ENCODE measurements at places on chromosomes 16 and 17.

GRCh38 chr16:90001761-90002503 lies 17.3 kb downstream of the DBNDD1 start:
- peaks cover 25% of the 10 kb centered on the region for H3K36me3 ChIP-seq
- H3K27me3 ChIP-seq = no peaks in the 10 kb centered on the region
- H3K4me3 ChIP-seq = no peak overlapping the region

GRCh38 chr16:17367036-17367435 lies 103.7 kb downstream of the XYLT1 start:
- DNase-seq = peak; percentile 97
- H3K4me1 ChIP-seq = peaks cover 98% of the 10 kb centered on the region
- no peaks in the 10 kb centered on the region for H3K36me3 ChIP-seq

- no peaks in the 10 kb centered on the region for H3K27me3 ChIP-seq
- H3K4me3 ChIP-seq = no peak overlapping the region
- H3K4me1 ChIP-seq = peaks cover 5% of the 10 kb centered on the region
- H3K27ac ChIP-seq = no peak overlapping the region
- no peaks in the 10 kb centered on the region for H3K36me3 ChIP-seq
Measured at GRCh38 chr16:48912360-48912759, 302.4 kb upstream of the N4BP1 start.

DNA sequence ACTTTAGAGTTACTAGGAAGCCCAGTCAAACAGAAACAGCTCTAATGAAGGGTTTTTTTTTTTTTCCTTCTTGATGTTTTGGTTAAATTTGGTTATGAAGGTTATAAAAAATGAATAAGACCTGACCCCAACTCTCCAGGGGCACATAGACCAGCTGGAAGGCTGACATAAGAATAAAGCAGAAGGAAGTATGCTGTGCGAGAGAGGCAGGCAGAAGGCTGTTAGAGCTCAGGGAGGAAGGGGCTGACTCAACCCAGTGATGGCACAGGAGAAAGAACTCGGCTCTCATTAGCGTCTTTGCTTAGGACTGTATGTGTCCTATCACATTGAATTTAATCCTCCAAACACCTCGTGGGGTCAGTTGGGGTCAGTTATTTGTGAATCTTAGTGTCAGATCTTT lies 474.6 kb downstream of the PMP22 start:
- H3K4me1 ChIP-seq = no peaks in the 10 kb centered on the region
- no peak for DNase-seq
- H3K36me3 ChIP-seq = no peaks in the 10 kb centered on the region
- H3K27me3 ChIP-seq = no peaks in the 10 kb centered on the region
- no peak overlapping the region for H3K27ac ChIP-seq
- no peak overlapping the region for H3K4me3 ChIP-seq

- DNase-seq = no peak
- no peaks in the 10 kb centered on the region for H3K27me3 ChIP-seq
- H3K4me1 ChIP-seq = peaks cover 44% of the 10 kb centered on the region
Measured at GRCh38 chr17:21278450-21279197, 5.9 kb upstream of the MAP2K3 start.

DNA sequence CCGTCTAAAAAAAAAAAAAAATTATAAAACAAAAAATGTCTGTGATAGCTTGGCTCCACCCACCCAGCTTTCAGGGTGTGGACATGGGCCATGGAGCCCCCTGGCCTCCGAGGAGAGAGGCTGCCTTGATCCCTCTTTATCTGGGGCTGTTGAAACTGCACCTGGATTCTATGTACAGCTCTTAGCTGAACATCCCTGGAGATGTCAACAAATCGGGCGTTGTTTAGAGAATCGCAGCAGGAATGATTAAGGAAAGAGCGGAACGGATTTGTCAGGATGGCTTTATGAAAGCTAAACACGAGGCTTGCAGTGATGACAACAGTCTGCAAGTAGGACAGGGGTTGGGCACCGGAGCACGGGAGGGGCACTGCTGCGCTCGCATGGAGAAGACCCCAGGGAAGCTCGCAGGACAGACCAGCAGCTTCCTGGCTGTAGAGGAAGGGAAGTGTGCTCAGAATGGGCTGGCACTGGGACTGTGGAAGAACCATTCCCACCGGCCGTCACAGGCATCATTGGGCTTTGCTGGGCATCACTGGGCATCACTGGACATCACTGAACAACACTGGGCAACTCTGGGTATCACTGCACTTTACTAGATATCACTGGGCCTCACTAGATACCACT lies 195.8 kb upstream of the FOXF1 start:
- H3K4me1 ChIP-seq = no peaks in the 10 kb centered on the region
- H3K4me3 ChIP-seq = no peak overlapping the region
- H3K27ac ChIP-seq = no peak overlapping the region
- DNase-seq = no peak
- H3K27me3 ChIP-seq = no peaks in the 10 kb centered on the region

DNA sequence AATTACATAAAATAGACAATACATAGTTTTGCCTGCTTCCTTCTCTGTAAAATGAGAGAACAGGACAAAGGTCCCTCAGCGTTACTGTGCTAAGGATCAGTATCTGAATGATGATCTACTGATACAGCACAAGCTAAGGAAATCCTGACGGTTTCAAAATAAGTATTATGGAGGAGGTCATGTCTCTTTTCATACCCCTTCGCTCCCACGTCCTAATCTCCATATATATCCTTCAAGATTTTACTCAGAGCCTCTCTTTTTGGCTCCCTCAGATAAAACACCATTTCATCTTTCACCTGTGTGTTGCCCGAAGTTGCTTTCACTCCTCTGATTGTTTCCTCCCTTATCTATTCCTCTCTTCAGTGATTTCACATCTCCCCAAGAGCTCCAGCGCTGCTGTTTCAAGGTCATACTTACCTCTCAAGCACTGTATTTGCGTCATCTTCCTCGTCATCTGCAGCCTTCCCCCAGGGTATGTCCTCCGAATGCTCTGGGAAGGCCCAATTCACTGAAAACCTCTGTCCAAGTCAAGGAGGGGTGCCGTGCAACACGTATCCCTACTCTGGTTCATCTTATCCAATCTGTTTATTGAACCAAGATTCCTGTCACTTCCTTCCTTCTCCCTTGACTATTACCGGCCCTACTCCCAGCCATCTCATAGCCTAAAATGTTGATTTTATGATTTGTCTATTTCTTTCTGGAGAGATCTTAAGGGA lies 1.2 kb upstream of the BLTP2 start:
- peak overlapping the region; percentile 7 for H3K27ac ChIP-seq
- DNase-seq = no peak
- H3K4me1 ChIP-seq = peaks cover 15% of the 10 kb centered on the region
- no peak overlapping the region for H3K4me3 ChIP-seq
- no peaks in the 10 kb centered on the region for H3K27me3 ChIP-seq

- peaks cover 28% of the 10 kb centered on the region for H3K36me3 ChIP-seq
- H3K27me3 ChIP-seq = no peaks in the 10 kb centered on the region
- peak; percentile 58 for DNase-seq
- H3K27ac ChIP-seq = peak overlapping the region; percentile 73
Measured at GRCh38 chr17:59814685-59815084, 78.1 kb downstream of the TUBD1 start.

- H3K4me1 ChIP-seq = no peaks in the 10 kb centered on the region
- no peak overlapping the region for H3K4me3 ChIP-seq
- no peak for DNase-seq
Measured at GRCh38 chr16:26454102-26454501, 612.6 kb upstream of the C16orf82 start.

DNA sequence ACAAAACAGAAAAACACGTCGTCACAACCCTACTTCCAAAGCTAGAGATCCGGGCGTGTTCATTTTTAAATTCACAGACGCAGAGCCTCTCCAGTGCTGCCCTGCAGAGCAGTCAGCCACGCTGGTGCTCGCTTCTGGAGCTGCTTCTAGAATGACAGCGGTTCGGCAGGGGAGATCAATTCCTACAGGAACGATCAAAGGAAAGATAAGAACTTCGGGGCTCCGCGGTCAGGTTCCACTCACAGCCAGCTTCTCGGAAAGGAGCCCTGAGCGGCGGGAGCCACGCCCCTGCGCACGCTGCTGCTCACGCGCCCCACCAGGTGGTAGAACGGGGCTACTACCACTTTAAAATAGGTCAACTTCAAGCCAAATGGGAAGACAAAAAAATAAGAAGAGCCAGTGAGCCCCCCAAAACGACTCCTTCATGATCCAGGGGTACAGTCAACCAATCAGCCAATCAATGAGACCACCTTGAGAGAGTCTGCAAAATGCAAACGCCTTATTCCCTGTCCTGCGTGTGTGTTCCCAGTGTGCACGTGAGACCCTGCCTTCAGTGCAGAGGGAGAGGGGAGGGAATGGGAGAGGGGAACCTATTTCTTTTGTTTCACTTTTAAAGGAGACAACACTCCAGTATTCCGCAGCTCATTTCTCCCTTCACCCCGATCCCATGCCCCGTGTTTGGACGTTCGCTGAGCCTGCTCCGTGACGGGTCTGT lies 209.7 kb downstream of the RBFOX3 start:
- no peak overlapping the region for H3K27ac ChIP-seq
- H3K36me3 ChIP-seq = no peaks in the 10 kb centered on the region
- peak; percentile 60 for DNase-seq
- H3K27me3 ChIP-seq = peaks cover 75% of the 10 kb centered on the region
- H3K4me1 ChIP-seq = no peaks in the 10 kb centered on the region
- H3K4me3 ChIP-seq = no peak overlapping the region

DNA sequence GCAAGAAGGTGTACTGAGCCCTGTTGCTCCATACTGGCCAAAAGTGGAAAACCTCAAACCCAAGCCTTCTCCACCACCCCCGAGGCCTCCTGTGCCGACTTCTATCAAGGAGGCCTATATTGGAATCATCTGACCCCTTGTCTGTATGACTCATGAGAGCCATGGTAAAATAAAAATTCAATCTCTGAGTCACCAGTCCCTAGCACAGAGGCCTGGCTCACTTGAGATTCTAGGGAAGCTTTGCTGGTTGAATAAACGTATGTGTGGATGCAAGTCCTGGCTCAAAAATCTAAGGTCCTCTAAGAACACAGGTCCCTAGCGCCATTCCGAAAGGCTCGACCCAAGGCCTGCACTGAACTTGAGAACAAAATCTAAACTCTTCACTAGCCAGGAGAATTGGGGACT lies 15.0 kb downstream of the NSMCE1 start:
- DNase-seq = peak; percentile 35
- no peak overlapping the region for H3K4me3 ChIP-seq
- H3K4me1 ChIP-seq = peaks cover 21% of the 10 kb centered on the region
- H3K27me3 ChIP-seq = no peaks in the 10 kb centered on the region
- H3K27ac ChIP-seq = no peak overlapping the region

- H3K4me1 ChIP-seq = no peaks in the 10 kb centered on the region
- no peak for DNase-seq
- no peak overlapping the region for H3K27ac ChIP-seq
- no peaks in the 10 kb centered on the region for H3K27me3 ChIP-seq
- H3K36me3 ChIP-seq = no peaks in the 10 kb centered on the region
Measured at GRCh38 chr16:35737076-35737475, 2277.7 kb downstream of the TP53TG3F start.

GRCh38 chr16:31869511-31870201 lies 4.0 kb upstream of the ZNF267 start:
- peak; percentile 67 for DNase-seq
- H3K4me1 ChIP-seq = peaks cover 11% of the 10 kb centered on the region
- no peak overlapping the region for H3K27ac ChIP-seq
- H3K27me3 ChIP-seq = no peaks in the 10 kb centered on the region
- peaks cover 9% of the 10 kb centered on the region for H3K36me3 ChIP-seq

GRCh38 chr16:53415504-53415903 lies 18.8 kb upstream of the RBL2 start:
- H3K36me3 ChIP-seq = no peaks in the 10 kb centered on the region
- no peaks in the 10 kb centered on the region for H3K27me3 ChIP-seq
- no peak overlapping the region for H3K27ac ChIP-seq

DNA sequence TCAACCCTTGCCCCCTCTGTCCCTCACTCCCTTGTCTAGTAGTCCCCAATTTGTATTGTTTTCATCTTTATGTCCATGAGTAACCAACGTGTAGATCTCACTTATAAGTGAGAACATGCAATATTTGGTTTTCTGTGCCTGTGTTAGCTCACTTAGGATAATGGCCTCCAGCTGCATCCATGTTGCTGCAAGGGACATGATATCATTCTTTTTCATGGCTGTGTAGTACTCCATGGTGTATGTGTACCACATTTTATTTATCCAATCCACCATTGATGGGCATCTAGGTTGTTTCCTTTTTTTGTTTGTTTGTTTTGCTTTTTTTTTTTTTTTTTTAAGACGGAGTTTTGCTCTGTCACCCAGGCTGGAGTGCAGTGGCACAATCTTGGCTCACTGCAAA lies 63.0 kb upstream of the HS3ST4 start:
- H3K4me1 ChIP-seq = no peaks in the 10 kb centered on the region
- H3K27ac ChIP-seq = no peak overlapping the region
- H3K27me3 ChIP-seq = no peaks in the 10 kb centered on the region
- no peak for DNase-seq
- H3K4me3 ChIP-seq = no peak overlapping the region

- H3K4me3 ChIP-seq = no peak overlapping the region
- DNase-seq = no peak
- H3K27ac ChIP-seq = no peak overlapping the region
- peaks cover 14% of the 10 kb centered on the region for H3K27me3 ChIP-seq
Measured at GRCh38 chr17:7656958-7657609, 6.4 kb downstream of the ATP1B2 start.

DNA sequence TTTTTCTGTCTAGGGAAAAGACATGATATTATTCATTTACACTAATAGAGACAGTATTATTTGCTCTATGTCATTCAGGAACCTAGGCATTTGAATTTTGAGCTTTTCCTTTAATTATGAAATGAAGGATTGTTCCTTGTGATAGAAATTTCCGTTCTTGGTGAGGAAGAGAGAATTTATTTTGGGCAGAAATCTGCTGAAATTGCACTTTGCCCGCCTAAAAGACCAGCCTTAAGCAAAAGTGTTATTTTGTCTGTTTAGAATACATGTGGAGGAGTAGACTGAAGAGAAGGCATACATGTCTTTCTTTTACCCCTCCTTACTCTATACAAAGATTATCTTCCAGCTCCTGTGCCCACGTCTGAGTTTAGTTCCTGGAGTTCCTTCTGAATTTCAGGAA lies 16.8 kb upstream of the KRT10 start:
- no peaks in the 10 kb centered on the region for H3K4me1 ChIP-seq
- no peaks in the 10 kb centered on the region for H3K27me3 ChIP-seq
- no peak overlapping the region for H3K4me3 ChIP-seq
- DNase-seq = no peak
- no peaks in the 10 kb centered on the region for H3K36me3 ChIP-seq

DNA sequence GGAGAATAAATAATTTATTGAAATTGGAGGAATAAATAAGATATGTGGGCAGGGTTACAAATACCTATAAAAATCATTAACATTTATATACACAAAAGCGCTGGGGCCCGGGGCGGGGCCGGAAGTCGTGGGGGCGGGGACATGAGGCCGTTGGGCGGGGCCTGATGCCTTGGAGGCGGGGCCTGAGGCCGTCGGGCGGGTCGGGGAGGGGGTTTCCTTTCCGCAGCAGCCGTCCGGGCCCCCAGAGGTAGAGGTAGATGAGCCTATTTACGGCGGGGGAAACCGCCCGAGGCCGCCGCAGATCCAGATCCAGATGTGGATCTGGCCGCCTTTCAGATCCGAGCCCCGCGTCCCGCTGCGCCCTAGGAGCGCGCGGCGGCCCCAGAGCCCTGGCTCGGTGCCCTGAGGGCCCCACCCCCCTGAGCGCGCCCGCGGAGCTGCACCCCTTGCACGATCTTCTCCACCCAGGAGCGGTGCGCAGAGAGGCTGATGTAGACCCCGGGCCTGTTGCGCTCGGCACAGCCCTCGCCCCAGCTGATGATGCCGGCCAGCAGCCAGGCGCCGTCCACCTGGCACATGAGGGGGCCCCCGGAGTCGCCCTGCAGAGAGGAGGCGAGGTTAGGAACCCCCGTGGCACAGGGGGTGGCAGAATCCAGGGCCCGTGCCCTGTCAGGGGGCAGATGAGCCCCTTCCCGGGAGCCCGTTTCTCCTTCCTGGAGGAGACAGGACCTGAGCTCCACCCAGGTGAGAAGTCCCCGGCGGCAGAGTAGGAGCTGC lies 5.1 kb downstream of the PRSS22 start:
- H3K36me3 ChIP-seq = no peaks in the 10 kb centered on the region
- H3K4me3 ChIP-seq = no peak overlapping the region
- H3K27ac ChIP-seq = no peak overlapping the region
- peaks cover 3% of the 10 kb centered on the region for H3K4me1 ChIP-seq
- H3K27me3 ChIP-seq = peaks cover 10% of the 10 kb centered on the region
